SK-N-SH (cell line): ENCODE measurements at places on chromosomes 7 and 10.
A peak's percentile ranks its signal among the peaks of the same experiment; 100 is the strongest.

GRCh38 chr7:158366916-158367633, 220.5 kb downstream of the PTPRN2 start:
- peak; percentile 61 for DNase-seq

DNA sequence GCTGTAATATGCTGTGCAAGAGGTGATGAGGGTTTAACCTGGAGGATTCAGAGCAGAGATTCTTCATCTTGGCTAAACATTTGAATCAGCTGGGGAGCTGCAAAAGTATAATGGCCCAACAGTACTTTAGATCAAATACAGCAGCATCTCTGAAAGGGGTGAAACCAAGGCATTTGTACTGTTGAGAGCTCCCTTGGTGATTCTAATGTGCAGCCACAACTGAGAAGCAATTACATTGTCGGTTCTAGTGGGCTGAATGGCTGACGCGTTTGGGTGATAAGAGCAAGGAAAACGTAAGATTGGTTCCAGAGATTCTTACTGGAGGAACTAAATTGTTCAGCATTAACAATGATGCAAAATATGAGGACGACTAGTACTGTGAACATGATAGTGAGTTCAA, 269.7 kb downstream of the AGMO start:
- DNase-seq, result no peak

DNA sequence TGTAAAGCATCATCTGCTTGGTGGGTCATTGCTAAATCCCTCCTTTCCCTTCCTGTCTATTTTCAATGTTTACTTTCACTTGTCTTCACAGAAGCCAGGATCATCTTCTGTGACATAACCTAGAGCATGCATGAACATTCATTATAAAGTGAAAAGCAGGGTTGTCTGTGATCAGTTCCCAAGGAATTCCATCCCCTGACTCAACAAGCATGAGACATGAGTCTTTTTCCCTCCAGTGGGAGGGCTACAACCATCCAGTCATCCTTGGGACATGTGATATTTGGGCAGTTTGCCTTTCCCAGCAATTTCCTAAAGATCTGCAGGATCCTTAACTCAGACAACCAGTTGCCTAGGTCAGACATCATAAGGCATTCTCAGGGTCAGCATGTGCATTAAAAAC, 166.3 kb upstream of the TMEM196 start:
- DNase-seq, result no peak

GRCh38 chr7:142808802-142809583, 38.2 kb downstream of the PRSS2 start:
- DNase-seq, result no peak

GRCh38 chr7:4734587-4735345, 40.7 kb upstream of the AP5Z1 start:
- DNase-seq, result no peak

- peak; percentile 83 for DNase-seq
Measured at GRCh38 chr10:84205049-84205852, 10.9 kb downstream of the CDHR1 start.

DNA sequence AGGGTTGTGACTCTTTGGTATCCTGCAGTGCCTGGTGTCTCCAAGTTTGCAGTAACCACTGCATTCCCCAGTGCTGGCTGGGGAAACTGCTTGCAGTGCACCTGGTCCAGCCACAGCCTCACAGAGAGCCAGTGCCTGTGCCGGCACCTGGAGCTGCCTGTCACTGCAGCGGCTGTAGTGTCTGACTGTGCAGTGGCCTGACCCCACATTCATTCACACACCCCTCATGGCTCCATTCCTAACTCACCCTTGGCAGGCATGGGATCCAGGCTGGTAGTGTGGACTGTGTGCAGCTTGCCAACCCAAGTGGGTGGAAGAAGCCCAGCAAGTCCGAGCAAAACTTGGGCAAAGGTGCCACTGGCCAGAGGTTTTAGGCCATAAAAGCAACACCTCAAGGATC, 3.7 kb upstream of the CYP3A43 start:
- DNase-seq, result no peak

GRCh38 chr10:43299579-43299978, 32.7 kb upstream of the RASGEF1A start:
- no peak for DNase-seq

DNA sequence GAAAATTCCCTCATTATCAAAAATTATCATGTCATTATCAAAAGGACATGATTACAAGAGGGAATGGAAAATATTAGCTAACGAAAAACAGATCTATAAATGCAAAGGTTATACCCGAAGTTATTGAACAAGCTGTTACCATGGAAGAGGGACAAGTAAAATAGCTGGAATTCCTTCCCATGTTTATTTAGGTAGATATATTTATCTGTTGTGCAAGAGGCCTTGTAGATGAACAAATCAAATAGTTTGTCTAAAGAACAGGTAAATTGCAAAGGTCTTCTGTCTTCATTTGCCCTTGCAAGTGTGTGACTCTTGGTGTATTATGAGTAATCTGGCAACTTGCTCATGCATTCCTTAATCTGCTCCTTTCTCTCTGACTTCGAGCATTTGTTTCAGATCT, 1170.9 kb downstream of the SORCS1 start:
- no peak for DNase-seq

- DNase-seq, result peak; percentile 72
Measured at GRCh38 chr10:91909117-91909677, at the start of gene FGFBP3. Gene FGFBP3 (minus strand): TSS chr10:91909486. CDS start chr10:91908969, 517 bp downstream.

GRCh38 chr7:36264123-36264801, 111.2 kb downstream of the EEPD1 start:
- peak; percentile 21 for DNase-seq

DNA sequence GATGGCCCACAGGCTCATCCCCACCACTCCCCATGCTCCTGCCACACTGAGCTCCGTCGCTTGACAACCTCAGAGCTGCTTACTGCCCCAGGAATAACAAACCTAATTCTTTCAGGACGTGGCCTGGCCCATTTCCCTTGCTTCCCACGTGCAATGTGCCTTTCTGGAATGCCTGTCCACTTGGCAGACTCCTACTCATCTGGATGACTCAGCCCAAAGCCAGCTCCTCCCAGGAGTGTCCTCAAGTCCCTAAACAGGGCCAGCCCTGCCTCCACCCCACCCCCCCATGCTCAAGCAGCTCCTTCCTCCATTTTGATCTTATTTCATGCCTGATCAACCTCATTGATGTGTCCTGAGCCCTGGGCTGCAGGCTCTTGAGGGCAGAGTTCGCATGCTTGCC, 164.9 kb upstream of the RNF32 start:
- no peak for DNase-seq

- no peak for DNase-seq
Measured at GRCh38 chr10:31753681-31754080, 174.9 kb downstream of the ARHGAP12 start.

- peak; percentile 64 for DNase-seq
Measured at GRCh38 chr7:1357601-1358271, 101.5 kb downstream of the MICALL2 start.

DNA sequence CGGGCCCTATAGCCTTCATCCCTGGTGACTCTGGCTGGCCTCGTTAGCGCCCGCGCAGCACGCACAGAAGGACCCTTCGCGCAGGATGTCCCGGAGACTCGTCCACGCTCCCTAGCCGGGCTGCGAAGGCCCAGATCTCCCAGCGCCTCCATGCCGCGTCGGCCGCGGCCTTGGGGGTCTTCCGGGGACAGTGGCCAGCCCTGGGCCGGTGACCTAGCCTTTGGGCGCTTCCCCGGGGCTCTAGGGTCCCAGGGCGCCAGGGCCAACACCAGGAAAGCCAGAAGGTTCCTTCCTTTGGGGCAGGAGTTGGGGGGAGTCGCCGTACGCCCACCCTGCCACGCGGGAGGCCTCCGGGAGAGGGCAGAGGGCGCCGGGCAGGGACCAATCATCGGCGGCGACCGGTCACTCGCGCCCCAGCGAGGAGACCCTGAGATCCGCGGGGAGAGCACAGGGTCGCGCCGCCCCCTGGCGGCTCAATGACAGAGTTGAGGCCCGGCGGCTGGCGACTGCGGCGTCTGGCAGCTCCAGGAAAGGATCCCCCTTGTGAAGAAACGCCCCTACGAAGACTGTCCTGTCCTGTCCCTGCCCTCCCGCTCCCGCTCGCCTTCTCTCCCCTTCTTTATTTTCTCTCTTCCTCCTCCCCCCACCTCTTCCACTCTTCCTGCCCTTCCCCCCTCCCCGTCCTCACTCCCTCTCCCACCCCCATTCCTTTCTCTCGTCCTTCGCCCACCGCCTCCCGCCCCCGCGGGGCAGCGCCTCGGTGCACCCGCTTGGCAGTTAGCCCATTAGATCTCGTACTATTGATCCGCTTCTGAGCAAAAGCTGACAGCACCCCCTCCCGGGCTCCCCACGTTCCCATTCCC, 62.3 kb upstream of the LBX1 start:
- peak; percentile 94 for DNase-seq

GRCh38 chr7:4745971-4746919, 29.2 kb upstream of the AP5Z1 start:
- no peak for DNase-seq

- DNase-seq, result no peak
Measured at GRCh38 chr7:43384616-43385308, 198.1 kb upstream of the STK17A start.

DNA sequence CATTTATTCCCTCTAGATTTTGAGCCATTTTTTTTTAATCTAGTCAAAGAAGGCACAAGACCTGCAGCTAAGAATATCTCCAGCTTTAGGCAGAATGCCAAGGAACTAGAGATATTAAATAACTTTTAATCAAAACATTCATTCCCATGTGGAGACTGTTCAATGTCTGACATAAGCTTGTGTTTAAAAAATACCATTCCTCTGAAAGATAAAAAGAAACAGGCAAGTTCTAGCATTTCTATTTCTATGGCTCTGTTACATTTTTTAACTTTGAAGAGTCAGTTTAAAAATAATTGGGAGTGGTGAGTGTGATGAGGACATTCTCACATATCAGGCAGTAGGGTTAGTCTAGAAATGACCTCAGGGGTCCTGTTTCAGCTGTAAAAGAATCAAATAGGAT, 48.0 kb downstream of the RHOBTB1 start:
- no peak for DNase-seq

DNA sequence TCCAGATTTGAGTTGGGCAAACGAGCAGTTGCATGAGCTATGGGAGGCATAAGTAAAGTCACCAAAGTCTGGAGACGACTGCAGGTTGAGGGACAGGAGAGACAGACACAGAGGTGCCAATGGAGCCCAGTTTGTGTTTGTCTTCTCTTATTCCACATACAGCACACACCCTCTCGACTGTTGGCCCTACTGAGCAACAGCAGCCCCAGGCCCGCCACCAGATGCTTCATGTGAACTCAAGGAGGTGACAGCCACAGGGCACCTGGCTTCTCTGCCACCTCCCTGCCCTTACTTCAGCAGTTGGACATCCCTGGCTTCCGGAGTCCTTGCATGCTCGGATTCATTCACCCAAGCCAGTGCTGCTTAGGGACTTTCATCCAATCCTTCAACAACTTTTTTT, 6.5 kb upstream of the ATOH7 start:
- DNase-seq, result no peak

DNA sequence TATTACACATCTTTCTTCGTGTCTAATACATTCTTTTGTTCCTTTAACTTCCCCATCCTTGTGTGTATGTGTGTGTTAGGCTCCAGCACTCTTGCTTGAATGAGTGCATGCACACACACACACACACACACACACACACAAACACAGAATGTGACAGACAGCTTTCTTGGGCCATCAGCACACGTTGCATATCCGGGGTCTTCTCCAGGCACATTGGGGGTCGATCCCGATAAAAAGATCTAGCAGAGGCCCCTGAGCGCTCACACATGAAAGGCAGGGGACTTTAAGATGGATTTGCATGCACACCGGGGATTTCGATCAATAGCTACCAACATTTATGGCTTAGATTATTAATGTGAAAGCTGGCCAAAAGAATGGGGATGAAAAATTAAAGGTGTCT, 4.5 kb downstream of the SKIDA1 start:
- DNase-seq, result no peak

- DNase-seq, result no peak
Measured at GRCh38 chr7:78427209-78427608, 628.6 kb downstream of the PHTF2 start.

DNA sequence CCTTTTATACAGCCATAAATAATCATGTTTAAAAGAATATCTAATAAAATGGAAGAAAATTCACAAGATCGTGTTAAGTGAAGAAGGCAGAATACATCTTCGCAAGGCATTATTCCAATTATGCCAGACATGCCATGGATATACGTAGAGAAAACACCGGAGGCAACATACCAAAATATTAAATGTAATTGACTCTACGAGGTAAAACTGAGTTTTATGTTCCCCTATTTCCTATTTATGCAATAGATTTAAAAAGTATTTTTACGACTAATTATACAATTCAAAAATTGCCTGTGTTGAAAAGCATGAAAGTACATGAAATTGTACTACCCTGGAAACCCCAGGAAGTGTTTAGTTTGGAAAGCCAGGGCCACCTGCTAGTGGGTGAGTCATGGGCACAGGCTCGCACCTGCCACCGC, 936 bp upstream of the REPIN1 start:
- DNase-seq, result no peak

- peak; percentile 60 for DNase-seq
Measured at GRCh38 chr10:86226781-86227201, 139.8 kb downstream of the GRID1 start.

- no peak for DNase-seq
Measured at GRCh38 chr10:59033622-59034021, 142.8 kb upstream of the PHYHIPL start.

GRCh38 chr7:155644971-155645509, 579 bp downstream of the RBM33 start:
- peak; percentile 80 for DNase-seq

GRCh38 chr7:135731-136645, 56.4 kb upstream of the FAM20C start:
- no peak for DNase-seq

GRCh38 chr7:116805100-116805544, 57.3 kb upstream of the CAPZA2 start:
- DNase-seq, result peak; percentile 23

GRCh38 chr10:51879238-51879637, 179.8 kb upstream of the CSTF2T start:
- no peak for DNase-seq

DNA sequence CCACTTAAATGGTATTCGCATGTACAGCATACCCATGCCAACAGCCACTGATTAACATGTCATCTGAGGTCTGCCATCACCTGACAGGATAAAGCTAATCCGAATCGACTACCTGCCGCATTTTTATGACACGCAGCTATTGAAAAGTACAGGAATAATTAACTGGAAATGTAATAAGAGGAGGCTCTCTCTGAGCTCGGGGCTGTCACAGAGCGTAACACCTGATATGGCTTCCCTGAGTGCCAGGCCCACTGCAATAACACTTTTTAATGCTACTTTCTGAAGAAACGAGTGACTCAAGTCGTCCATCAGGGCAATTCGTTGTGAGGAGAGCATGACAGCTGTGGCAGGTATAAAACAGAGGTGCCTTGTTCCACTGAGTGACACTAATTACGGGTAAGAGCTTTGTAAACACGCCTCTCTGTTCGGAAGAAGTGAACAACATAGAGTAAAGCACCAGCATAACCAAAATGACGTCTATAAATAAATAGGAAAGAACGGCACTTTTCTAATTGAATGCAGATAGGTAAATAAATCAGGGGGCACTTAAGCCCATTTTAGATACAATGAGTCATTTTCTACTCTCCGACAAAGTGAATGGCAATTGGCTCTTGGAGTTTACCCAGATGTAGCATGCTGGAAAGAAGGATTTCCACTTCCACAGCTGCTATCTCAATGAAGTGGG, 56.5 kb upstream of the CREB5 start:
- DNase-seq, result no peak
